T-helper 22 cell (primary cell): ENCODE measurements at places on chromosomes 6 and 20.

DNA sequence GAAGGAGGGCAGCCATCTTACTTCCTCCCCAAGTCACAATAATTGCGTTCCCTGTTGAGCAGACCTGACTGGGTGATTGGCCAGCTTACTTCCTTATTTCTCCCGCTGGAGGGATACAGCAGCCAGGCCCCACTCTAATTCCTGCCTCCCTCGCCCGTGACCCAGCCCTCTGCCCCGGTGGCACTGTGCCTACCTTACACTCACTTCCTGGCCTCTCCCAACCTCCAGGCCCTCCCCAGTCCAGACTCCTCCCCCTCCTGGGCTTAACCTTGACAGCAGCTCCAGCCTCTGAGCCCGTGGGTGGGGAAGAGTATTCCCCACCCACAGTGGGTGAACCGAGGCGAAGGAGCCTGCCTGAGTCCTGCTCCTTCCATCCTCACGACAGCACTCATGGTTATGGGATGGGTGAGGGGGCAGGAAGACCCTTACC, 3.0 kb downstream of the BAK1 start:
- DNase-seq, result no peak

DNA sequence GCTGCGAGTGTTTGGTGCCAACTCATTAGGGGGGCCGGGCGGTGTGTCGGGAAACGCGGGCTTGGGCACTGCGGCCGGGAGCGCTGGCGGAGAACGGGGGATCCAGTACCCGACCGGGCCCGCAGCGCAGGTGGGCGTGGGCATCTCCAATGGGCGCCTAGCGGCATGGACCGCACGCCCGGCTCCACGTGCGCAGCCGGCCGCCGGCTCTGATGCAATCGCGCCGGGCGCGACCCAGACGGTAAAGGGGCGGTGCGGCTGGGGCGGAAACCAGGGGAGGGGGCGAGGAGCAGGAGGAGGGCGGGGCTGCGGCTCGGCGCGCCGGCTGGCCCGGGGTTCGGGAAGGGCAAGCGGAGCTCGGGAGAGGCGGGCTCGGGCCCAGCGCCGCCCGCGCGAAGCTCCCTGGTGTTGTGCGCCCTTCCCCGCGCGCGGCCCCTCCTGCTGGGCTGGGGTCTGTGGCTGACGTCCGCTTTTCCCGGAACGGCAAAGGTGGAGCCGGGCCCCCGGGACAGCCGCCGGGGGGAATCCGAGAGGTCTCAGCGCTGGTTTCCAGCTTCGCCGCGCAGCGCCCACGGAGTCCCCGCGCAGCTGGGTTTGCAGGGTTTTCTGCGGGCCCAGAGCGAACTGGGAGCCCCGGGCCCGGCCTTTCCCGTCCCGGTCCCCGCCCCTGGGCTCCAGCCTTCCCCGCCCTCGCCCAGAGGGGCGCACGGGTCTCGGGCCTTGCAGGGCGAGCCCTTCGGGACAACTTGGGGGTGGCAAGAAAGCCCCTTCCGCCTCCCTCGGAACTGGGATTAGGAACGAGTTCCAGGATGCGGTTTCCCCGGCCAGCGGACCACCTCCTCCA, 867 bp downstream of the MTHFD1L start:
- DNase-seq, result peak; percentile 63

- DNase-seq, result no peak
These were observed 54.8 kb upstream of the MBOAT1 start for GRCh38 chr6:20266851-20267608.

DNA sequence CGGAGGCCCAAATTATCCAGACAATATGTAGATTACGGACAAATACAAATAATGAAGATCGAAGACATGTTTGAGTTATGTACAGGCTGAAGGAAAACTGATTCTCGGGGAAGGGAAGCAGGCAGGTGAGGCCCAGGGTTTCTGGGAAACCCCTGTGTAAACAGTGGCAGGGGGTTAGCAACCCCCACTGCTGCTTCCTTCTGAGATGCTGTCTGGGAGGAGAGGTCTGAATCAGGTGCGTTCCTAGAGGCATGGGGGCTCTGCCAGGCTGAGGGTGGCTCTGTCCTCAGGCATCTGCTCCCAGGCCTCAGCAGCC, 7.2 kb upstream of the MDGA1 start:
- no peak for DNase-seq

DNA sequence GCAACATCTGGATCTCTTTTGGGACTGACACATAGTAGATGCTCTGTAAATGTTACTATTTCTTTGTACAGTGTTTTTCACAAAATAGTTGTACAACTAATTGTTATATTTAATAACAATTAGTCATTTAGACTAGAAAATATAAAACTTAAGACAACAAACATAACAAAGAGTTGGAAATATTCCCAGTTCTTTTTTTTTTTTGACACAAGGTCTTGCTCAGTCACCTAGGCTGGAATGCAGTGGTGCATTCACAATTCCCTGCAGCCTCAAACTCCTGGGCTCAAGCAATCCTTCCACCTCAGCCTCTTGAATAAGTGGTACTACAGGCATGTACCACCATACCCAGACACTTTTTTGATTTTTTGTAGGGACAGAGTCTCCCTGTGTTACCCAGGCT, 105.8 kb downstream of the UTRN start:
- DNase-seq, result no peak

DNA sequence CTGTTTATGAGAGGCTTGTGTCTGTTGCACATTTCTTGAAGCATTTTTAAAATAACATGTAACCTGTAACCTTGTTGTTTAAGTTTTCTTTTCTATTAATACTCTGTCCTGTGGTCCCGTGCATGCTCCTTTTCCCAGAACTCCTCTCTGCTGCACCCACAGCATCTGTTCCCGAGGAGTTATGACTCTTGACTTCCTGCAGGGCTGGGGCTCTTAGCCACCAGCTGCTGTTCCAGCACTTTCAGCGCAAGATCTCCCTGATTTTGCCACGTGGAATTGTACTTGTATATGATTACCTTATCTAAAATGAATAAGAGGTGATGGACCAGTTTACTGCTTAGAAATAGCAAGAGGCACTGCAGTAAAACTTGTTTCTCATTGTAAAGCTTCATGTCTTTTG, 150.6 kb downstream of the QKI start:
- no peak for DNase-seq

- no peak for DNase-seq
These were observed 26.9 kb downstream of the BICRAL start for GRCh38 chr6:42808492-42809483.

DNA sequence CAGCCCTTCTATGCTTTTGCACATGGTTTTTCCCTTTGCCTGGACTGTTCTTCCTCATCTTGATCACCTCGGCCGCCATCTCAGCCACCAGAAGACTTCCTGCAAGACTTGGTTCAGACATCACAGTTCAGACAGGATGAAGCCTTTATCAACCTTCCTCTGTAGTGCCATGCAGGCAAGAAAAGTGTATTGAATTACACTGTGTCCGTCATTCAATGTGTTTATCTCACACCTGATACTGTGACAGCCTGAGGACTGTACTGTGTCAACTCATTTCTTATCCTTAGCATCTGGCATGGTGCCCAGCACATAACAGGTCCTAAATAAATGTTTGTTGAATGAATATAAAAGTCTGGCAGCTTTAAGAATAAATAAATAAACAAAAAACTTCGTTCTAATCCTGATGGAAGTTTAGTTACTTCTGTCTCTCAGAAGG, 133.3 kb upstream of the MAN1A1 start:
- no peak for DNase-seq
